Activated naive CD8-positive, alpha-beta T cell treated with anti-CD3 and anti-CD28 coated beads, Interleukin-2, amount 50 U/mL, for 16 hours (primary cell): ENCODE measurements at places on chromosomes 4 and X.

GRCh38 chr4:5784960-5785611 lies 74.1 kb downstream of the EVC start:
- DNase-seq: no peak

- DNase-seq: no peak
These were observed 7.4 kb downstream of the MEPE start for GRCh38 chr4:87840149-87840548.

DNA sequence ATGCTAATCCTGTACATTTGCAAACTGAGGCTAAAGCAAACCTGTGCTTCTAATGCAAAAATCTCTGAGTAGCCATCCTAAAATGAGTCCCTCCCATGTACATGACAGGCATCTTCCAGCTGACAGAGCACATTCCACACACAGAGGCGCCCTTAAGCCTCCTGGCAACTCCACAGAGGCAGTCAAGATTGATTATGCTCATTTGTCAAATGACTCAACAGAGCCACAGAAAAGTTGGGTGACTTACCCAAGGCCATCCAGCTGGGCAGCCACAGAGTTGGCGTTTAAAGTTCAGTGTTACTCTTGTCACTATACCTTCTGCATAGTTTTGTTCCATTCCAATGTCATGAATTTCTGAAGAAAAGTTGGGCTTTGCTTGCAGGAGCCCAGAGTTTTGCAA lies 394.6 kb upstream of the FGF13 start:
- no peak for DNase-seq

- no peak for DNase-seq
These were observed 50.7 kb downstream of the THAP9 start for GRCh38 chr4:82951196-82951595.

GRCh38 chr4:153676486-153676885 lies 7.6 kb upstream of the TLR2 start:
- no peak for DNase-seq

DNA sequence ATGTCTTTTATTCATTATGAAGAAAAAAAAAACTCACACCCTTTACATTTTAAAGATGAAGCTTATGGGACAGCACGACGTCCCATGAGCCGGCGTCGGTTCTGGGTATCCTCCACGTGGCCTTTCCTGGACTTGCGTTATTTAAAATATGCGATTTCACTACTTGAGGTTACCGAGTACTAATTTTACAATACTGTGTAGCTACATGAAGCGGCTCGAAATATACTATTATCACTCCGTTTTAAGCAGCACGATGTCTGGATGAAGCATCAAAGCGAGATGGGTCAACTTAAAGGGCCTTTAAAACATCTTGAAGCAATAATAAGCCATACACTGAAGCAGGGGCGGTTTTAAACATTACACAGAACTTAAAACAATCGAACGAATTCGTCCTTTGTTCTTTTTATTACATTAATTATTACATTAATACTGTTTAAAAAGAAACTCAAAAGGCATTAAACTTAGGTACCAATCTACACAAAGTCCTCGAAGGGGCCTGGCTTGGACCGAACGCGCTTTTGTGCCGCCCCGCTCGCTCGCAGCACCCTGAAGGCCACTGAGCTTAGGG lies 1.4 kb upstream of the KLF3 start:
- no peak for DNase-seq

- DNase-seq: no peak
These were observed 4.3 kb downstream of the GABRQ start for GRCh38 chrX:152641996-152642395.

- no peak for DNase-seq
These were observed 115.1 kb upstream of the PNPLA4 start for GRCh38 chrX:8042304-8042703.

DNA sequence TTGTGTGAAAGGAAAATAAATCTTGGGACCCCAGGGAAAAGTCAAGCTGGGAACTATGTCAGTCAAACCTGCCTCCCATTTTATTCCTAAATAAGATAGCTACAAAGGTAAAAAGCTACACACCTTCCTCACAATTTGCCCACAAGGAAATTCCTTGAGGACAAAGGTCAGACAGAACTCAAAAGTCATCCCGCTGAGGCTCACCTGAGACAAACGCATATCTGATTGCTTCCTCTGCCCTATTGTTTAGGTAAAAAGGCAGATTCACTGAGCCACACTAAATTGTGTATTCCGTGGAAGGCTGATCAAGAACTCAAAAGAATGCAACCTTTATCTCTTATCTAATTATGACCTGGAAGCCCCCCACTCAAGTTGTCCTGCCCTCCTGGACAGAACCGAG lies 58.7 kb upstream of the MAML3 start:
- no peak for DNase-seq

DNA sequence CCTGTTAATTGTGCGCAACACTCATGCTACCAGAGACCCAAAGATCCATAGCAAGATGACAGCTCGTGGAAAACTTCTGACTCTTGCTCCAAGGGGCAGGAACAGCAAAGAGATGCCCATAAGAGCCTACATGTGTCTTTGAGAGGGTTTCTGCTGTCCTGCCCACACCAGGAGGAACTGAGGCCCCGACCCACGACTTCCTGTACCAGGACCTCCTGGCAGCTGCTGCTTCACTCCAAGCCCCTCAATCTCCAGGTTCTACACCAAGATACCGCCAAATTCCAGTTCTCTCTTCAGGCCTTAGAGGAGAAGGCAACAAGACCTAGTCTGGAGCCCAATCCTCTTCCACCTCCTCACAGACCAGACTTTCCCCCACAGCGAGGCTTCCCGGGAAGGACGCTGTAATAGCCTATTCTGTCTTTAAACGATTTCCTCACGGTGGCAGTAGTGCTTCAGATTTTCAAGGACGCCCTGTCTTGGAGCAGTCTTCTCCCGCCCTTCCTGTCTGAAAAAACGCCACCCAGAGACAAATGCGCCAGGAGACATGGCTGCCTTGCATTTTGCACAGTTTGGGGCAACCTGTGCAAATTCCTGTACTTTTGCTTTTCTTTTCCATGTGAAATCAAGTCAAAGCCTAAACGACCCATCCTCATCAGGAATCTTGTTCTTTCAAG lies 230.2 kb upstream of the STK26 start:
- DNase-seq: no peak

- DNase-seq: no peak
These were observed 408.7 kb upstream of the ZFP42 start for GRCh38 chr4:187586892-187587291.

DNA sequence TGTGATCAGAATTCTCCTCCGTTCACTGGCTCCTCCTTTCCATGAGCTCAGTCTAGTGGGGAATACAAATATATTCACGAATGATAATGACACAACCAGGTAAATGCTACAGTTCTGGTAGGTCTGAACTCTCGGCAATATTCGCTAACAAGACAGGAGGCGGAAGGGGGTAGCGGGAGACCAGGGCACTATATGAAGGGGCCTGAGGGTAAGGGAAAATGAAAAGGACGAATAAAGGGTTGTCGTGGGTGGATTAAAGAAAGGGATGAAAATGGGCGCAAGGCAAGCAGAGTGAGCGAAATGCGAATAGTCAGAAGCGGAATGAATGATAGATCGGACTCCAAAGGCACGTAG lies 743 bp downstream of the NKAP start:
- no peak for DNase-seq
